NCI-H1092 (cell line): ENCODE measurements at places on chromosomes 11 and 22.

DNA sequence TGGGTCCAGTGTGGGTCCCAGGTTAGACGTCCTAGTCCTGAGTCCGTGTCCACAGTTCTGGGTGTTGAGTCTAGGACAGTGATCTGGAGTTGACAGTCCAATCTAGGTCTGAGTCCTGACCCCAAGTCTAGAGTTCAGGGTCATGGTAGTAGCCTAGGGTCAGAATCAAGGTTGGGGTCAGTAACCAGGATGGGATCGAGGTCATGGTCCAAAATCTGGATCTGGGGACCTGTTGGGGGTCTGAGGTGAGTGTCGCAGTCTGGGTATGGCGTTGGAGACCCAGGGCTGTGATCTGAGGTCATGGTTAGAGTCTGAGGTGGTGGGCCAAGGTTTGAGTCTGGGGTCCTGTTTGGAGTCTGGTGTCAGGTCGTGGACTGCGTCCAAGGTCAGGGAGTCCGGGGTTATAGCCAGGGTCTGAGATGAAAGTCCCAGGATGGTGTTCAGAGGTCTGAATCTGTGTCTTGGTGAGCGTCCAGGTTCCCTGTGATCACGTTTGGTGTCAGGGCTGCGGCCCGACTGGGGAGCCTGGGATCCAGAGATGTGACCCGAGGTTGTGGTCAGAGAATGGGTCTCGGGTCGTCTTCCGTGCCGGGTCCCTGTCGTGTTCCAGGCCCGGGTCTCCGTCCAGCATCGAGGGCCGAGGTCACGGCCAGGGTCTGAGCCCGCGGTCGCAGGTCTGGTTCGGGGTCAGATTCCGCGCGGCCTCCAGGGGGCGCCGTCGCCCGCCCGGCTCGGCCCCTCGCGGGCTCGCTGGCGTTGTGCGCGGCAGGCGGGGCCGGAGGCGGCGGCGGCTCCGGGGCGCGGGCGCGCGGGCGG is 432 bp upstream of the GRK2 start:
- DNase-seq: peak; percentile 43

GRCh38 chr22:47772864-47773263 is 1010.4 kb downstream of the TBC1D22A start:
- no peak for DNase-seq

DNA sequence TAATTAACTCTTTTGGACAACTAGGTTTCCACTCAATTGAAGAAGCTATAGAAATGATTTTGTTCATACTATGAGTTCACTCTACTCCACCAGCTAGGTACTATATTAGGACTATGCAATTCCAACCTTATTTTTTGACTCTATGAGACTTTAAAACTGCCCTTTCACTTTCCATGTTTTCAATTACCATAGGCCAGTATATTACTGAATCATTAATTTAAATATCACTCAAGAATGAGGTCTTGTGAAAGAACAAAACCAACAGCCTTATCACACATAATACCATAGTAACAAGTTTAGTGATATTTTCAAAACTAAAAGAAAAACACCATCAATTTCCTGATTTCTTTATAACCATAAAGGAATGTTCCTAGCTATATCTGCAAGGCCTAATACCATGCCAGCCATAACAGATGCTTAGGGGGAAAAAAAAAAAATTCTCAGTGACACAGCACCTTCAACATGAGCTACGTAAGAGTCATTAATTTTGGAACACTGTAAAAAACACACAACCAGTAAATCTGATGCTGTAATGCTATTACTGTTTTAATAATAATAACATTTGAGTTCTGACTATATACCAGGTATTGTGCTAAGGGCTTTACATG is 6.1 kb downstream of the DCUN1D5 start:
- no peak for DNase-seq

DNA sequence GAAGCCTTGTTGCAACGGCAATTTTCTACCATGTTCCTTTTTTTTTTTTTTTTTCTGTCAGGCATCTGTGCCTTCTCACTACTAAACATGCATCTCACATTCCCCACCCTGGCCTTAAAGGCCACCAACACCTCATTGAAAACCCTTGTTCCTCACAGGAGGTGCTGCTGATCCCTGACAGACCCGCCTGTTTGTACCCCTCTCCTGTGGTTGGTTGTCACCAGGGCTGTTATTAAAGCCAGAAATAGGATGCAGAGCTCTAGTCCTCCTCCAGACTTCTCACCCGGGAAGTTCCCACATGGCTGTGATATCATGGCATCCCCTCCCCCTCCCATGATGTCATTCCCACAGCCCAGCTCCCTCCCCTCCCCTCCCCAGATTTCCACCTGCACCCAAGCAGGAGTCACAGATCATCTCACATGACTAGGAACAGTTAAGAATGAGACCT is 302.8 kb upstream of the NCAM1 start:
- DNase-seq: no peak

DNA sequence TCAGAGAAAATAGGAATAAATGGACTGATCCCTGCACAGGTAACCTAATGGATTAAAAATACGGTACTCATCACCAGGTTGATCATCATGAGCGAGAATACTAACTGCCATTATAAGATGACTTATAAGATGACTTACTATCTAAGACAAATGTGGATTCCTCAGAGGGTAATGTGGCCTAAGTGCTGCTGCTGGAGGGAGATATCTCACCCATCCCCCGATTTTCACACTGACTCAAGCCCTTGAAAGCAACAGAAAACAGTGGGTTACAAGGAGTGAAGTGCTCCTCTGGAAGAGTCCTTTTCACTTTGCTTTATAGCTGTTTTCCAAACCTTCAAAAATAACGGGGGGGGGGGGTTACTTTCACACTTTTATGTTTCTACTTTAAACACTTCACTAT is 920 bp downstream of the TMEM218 start:
- DNase-seq: no peak

GRCh38 chr11:34480314-34480713 is 33.3 kb downstream of the ELF5 start:
- no peak for DNase-seq

GRCh38 chr11:126880872-126881271 is 119.7 kb downstream of the KIRREL3 start:
- no peak for DNase-seq

DNA sequence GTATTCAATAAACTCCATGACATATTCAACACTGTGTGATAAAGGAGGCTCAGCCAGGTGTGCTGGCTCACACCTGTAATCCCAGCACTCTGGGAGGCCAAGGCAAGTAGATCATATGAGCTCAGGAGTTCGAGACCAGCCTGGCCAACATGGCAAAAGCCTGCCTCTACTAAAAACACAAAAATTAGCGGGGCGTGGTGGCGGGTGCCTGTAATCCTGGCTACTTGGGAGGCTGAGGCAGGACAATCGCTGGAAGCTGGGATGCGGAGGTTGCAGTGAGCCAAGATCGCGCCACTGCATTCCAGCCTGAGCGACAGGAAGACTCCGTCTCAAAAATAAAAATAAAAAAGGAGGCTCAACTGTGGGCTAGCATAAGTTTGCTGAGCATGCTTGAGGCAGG is 4.1 kb upstream of the SLC25A18 start:
- DNase-seq: no peak

DNA sequence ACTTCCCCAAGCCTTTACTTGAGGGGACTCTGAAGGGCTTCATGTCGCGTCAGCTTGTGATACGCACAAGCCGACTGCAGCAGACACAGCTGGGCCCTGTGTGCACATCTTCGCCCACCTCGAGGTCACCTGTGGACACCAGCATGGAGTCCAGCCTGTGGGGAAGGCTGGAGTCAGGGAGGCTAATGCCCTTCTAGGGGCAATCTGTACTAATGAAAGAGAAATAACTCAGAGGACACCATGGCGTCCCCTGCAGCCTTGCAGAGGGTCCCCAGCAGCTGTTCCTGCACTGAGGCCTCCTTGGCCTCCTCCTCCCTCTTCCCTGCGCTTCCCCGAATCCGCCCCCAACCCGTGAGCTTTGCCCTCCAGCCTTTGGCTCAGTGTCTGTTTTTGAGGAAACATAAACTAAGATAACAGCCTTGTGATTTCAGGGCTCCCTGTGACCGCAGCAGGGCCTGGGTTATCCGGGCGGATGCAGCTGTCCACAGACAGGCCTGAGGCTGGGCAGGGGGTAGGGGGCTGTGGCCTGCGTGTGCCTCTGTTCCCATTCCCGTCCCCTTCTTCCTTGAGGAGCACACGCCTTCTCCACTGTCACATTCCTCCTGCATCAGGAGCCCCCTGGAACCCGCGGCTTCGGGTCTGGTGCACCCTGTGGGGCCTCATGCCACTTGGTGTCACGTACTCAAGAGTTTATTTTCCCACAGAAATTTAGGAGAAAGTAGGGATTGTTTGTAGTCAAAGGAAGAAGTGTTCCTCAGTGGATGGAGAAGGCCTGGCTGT is 25.0 kb downstream of the KRTAP5-5 start:
- DNase-seq: no peak

DNA sequence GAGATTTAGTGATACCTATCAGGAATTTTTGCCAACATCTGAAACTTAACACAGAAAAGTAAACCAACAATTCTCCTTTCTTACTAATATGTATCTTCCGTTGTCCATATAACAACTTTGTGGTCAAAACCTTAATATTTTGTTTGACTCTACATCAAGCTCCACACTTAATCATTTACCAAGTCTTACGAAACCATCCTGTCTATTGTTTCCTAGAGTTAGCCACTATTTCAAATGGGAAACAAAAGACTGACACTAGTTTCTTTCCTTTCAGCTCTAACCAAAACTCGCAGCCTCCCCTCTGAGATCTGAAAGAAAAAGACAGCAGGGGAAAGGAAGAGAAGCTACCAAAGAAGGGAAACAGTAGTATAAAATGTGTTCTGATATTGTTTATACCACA is 26.5 kb upstream of the PRDM10 start:
- DNase-seq: no peak

- no peak for DNase-seq
These were observed 118.2 kb upstream of the CRYBB3 start for GRCh38 chr22:25081409-25081824.

DNA sequence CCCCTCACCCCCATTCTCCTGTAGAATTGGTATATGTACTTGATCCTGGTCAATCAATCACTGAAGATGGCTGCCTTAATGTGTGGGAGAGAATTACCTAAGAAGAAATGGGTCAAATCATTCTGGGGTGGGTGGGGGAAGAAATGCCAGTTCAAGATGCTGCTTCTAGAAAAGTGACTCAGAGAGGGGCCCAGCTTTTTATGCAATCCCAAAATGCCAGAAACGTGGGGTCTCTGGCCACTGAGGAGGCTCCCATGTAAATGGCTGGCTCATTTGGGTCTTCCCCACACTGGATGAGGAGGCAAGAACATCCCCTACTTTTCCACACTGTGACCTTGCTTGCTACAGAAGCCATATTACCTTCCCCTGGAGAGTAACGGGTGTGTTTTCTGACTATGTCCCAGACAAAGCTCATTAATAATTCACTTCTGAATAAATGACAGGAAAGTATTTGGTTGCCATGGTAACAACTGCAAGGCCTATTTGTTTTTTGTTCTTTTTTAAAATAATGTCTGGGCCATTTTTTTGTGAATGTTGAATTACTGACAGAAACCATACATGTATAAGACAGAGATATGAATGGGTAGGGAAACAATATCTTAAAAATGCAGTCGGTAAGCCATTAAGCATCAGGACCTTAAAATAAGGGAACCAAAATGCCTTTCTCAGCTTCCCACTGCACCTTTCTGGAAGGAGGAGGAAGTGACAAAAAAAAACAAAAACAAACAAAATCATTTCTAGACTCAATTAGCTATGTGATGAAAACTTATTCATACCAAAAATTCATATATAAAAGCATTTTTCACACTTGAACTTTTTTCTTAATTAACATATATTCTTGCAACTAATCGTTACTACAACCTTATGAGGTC is 32.0 kb downstream of the SLC1A2 start:
- no peak for DNase-seq

- no peak for DNase-seq
These were observed 24.1 kb downstream of the PTDSS2 start for GRCh38 chr11:473962-474785.

GRCh38 chr22:47084226-47084625 is 321.8 kb downstream of the TBC1D22A start:
- no peak for DNase-seq

DNA sequence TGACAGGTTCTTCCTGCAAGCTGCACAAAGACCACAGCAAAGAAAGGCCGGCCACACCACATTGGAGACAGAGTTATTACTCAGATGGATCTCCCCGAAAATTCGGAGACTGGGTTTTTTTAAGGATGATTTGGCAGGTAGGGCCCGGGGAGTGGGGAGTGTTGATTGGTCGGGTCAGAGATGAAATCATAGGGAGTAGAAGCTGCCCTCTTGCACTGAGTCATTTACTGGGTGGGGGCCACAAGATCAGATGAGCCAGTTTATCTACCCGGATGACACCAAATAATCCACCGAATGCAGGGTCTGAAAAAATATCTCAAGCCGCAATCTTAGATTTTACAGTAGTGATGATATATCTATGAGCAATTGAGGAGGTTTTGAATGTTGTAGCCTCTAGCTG is 401.8 kb upstream of the FAT3 start:
- DNase-seq: no peak

- no peak for DNase-seq
These were observed 380.0 kb upstream of the B3GAT1 start for GRCh38 chr11:134792044-134792443.

GRCh38 chr22:36015811-36016529 is 12.7 kb downstream of the RBFOX2 start:
- no peak for DNase-seq

- no peak for DNase-seq
These were observed 10.2 kb downstream of the CHRNA10 start for GRCh38 chr11:3660960-3661359.

DNA sequence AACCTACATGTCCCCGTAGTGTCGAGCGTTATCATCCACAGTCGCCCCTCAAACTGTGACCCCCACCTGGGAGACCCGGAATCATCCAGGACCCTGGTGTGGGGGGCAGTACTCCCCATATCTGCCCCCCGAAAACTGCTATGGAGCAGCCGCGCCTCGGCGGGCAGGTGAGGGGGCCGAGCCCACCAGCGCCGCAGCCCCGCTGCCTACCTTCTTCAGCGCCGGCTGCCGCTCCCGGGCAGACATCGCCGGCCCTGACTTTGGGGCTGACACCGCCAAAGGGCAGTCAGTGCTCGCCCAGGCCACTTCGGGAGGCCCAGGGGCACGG is 825 bp downstream of the ARHGAP20 start:
- no peak for DNase-seq

DNA sequence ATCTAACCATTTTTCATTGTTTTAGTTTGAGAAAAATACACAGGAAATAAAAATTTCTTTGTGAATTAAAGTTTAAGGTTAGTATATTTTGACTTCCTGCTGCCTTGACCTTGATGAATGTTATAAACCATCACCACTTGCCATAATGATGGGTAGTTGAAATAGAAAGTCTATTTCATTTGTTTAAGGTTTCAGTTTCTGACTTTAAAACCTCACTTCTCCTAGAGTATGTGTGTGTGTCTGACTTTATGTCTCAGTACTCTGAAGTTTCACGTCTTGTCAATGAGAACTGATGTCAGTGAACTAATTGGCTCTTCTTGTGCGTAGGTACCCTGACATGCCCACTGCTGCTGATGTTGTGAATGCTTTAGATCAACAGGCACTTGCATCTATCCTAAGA is 188.2 kb downstream of the METTL15 start:
- DNase-seq: no peak

GRCh38 chr11:12716816-12717215 is 42.6 kb downstream of the TEAD1 start:
- no peak for DNase-seq

GRCh38 chr11:102470251-102470650 is 17.7 kb upstream of the TMEM123 start:
- DNase-seq: no peak

GRCh38 chr22:29596408-29596807 is 7.0 kb upstream of the NF2 start:
- no peak for DNase-seq
